ENCODE measurements at places on chromosomes 3 and 15.

GRCh38 chr3:185862920-185863319 lies 38.1 kb upstream of the IGF2BP2 start:
- DNase-seq, result no peak

DNA sequence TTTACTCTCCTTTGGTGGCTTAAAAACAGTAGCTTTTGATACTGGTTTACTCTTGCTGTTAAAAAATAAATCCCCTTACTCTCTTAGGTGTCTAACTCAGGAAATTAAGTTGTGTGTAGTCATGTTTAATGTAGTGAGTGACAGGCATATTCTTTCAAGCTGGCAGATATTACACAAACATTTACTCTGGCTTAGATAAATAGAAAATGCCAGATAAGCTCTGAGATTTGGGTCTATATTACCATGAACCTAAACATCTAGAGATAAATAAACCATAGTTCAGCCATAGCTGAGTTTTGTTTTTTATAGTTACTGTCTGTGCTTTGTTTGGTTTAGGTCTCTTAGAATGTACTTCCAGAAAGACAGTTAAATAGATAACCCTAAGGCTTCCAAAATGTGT lies 2.4 kb downstream of the SEMA6D start:
- no peak for DNase-seq

GRCh38 chr15:100373120-100373896 lies 31.5 kb upstream of the ADAMTS17 start:
- no peak for DNase-seq

GRCh38 chr15:57973534-57973933 lies 92.0 kb downstream of the ALDH1A2 start:
- DNase-seq, result no peak

GRCh38 chr3:184373422-184373821 lies 4.6 kb downstream of the THPO start:
- DNase-seq, result no peak

GRCh38 chr3:39269528-39269927 lies 10.3 kb downstream of the CX3CR1 start:
- DNase-seq, result no peak

Data from suppressor macrophage (primary cell).